ENCODE measurements at places on chromosomes 2 and 18. TPM values are rescaled to one million over a fixed set of nuclear protein-coding genes. Genes with fewer than 3 reads are reported as not detected.

Gene CYS1
- 0.56 TPM for total RNA-seq

Gene MAP3K20
- 18.0 TPM for total RNA-seq

Gene HOXD3
- not detected for total RNA-seq

Gene CYP26B1
- 1.2 TPM for total RNA-seq

Gene PHOSPHO2
- total RNA-seq = 16.8 TPM

- no peak for DNase-seq
These were observed 148.8 kb downstream of the NBAS start for GRCh38 chr2:15412309-15412708.

Gene VWA3B
- total RNA-seq = not detected

DNA sequence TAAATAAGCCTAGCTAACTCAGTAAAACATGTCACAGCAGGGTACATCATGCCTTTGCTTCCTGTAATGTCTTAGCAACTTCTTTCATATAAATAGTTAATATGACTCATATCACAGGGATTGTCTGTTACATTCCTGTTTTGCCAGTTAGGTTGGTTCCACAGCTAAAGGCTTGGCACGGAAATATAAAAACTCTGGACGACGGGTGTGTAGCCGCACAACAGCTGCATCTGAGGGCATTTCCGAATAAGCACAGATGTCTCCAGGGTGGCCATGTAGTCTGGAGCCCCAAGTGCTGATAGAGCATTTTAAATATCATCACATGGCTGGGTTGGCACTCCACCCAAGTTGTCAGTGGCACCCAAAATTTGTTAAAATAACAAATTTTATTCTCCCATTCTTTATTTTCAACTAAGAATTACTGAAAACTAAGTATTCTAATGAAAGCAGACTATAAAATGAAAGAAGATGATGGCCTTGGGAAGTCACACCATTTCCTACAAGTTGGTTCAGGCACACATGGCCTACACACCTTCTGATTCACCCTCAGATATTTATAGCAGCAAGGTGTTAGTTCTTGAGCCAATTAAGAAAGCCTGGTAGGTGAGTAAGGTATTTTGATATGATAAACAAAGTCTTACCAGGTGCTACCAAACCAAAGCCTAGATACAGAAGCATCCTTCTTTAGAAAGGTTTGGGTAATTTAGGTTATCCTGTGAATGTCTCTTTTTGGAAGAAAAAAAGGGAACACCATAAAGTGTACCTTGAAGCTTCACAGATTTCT is 61.8 kb upstream of the STK17B start:
- DNase-seq = no peak
